Panc1 (cell line): ENCODE measurements at places on chromosomes 5 and 9. TPM values are rescaled to one million over a fixed set of nuclear protein-coding genes. Genes with fewer than 3 reads are reported as not detected.

CDH6 gene
- 0.36 TPM for total RNA-seq

GPBP1 gene
- total RNA-seq, result 54.4 TPM

TSSK1B gene
- total RNA-seq, result not detected

ERAP2 gene
- total RNA-seq, result 15.5 TPM

TRPM3 gene
- not detected for total RNA-seq

GRCh38 chr9:137351781-137352501 is 49.9 kb upstream of the NRARP start:
- DNase-seq, result no peak

DNA sequence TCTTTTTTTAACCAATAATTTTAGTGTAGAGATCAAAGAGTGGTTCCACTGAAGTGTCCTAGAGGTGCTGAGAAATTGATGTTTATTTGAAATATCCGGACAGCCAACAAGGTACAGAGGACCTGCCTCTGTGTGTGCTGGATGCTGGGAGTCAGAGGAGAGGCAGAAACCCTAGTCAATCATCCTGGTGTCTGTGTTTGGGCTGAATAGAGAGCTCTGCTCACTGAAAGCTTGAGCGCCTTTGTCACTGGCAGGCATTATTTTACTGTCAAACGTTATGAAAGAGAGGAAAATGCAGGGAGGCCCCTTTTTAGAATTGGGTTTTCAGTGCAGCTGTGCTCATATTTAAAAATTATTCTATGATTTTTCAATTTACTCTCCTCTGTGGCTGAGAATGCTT is 480.3 kb upstream of the TYRP1 start:
- no peak for DNase-seq

GRCh38 chr9:126347093-126347492 is 20.5 kb downstream of the MVB12B start:
- DNase-seq, result no peak

GRCh38 chr5:163885117-163885516 is 379.7 kb downstream of the MAT2B start:
- no peak for DNase-seq

- DNase-seq, result no peak
Observed at GRCh38 chr5:1118738-1119137, 6.9 kb upstream of the SLC12A7 start.

DNA sequence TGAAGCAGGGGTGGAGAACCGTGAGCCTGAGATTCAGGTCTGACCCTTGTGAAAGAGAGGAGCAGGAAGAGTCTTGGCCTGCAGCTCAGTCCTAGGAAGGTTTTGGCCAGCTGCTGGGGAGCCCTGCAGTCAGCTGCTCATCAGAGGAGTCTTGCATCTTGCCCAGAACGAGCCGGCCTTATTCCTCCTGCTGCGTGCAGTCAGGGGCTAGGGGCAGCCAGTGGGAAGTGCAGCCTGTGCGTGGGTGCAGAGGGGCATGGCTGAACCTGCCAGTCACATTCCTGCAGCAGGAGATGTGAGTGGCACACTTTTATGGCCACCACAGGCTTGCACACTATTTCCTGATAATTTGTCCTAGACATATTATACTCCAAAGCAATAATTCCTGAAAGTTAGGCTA is 278.7 kb downstream of the NPR3 start:
- no peak for DNase-seq

DNA sequence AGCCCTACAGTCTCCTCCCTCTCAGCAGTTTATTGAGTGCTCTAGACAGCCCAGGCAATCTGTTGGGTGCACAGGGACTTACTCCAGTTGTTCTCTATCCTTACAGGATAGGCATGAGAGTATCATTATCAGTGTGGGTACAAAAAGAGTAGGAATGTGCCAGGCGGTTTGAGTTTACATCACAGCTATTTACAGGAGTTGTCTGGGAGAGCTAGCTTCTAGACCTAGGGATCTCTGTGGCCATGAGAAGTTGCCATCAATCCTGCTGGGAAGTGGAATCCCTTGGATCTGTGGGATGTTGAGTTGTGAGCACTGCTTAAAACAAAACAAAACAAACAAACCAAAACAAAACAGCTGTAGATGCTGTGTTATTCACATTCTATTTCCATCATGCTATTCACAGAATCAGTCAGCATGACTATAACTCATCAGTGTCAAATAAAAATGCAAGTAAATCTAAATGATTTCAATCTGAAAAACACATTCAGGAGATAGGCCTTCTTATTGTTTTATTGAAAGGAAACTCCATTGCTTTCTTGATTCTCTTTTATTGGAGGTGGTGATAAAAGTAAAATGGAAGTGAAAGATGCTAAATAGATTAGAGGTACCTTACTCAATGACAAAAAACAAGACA is 552.4 kb upstream of the ZNF608 start:
- DNase-seq, result no peak

DNA sequence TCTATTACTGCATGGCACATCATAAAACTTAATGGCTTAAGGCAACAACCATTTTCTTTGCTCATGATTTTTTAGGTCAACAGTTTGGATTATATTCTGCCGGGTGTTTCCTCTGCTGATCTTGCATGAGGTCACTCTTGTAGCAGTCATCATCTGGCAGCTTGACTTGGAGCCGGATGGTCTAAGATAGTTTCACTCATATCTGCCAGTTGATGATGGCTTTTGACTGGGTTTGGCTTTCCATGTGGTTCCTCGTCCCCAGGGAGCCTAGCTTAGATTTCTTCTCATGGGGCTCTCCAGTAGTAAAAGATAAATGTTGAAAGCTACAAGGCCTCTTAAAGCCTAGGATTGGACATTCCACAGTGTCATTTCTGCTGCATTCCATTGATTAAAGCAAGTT is 27.4 kb downstream of the LNPEP start:
- no peak for DNase-seq
